Lung (tissue), 17 donors: ENCODE measurements at places on chromosomes 4 and X. TPM values are rescaled to one million over a fixed set of nuclear protein-coding genes. Genes with fewer than 3 reads are reported as not detected.

The BTK gene
- 15.5 TPM for total RNA-seq

The SPANXN4 gene
- total RNA-seq = not detected

The ANOS1 gene
- 44.2 TPM for total RNA-seq

The CFP gene
- 23.6 TPM for total RNA-seq

The NAAA gene
- 43.6 TPM for total RNA-seq

The MAGEE1 gene
- total RNA-seq = 2.4 TPM

The SOD3 gene
- 48.9 TPM for total RNA-seq
